ENCODE measurements at places on chromosomes 11 and 22. TPM values are rescaled to one million over a fixed set of nuclear protein-coding genes. Genes with fewer than 3 reads are reported as not detected.

GRCh38 chr11:59804061-59804460 lies 6.5 kb downstream of the MRPL16 start:
- DNase-seq = no peak

GRCh38 chr11:7538031-7538430 lies 24.2 kb downstream of the PPFIBP2 start:
- peak; percentile 32 for DNase-seq

- no peak for DNase-seq
Measured at GRCh38 chr22:41015003-41015402, 63.8 kb downstream of the RBX1 start.

GRCh38 chr11:134365011-134365925 lies 33.5 kb downstream of the GLB1L2 start:
- DNase-seq = no peak

- DNase-seq = no peak
Measured at GRCh38 chr11:36620246-36620645, 22.2 kb upstream of the RAG2 start.

GRCh38 chr11:69401715-69402114 lies 79.7 kb upstream of the LINC01488 start:
- DNase-seq = no peak

DNA sequence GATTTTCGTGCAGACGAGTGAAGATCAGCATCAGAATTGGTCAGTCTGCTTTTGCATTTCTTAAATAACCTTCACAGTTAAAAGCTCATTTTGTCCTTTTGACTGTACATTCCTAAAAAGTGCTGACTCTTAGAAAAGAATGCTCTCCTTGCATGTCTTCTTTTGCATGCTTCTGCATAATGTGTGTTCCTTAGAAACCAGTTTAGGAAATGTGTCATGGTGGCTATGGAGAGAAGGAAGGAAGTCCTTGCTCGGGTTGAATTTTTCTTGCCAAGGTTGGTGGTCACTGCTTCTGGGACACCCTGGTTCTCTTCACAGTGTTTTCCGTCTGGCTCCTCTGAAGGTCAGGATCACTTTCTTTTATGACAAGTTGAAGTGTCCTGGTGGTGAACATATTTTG lies 6.8 kb downstream of the AP2A2 start:
- DNase-seq = no peak

- peak; percentile 60 for DNase-seq
Measured at GRCh38 chr11:64226507-64227051, 505 bp downstream of the NUDT22 start.

- no peak for DNase-seq
Measured at GRCh38 chr22:35462498-35463230, 62.7 kb downstream of the MCM5 start.

Gene NPAS4
- not detected for total RNA-seq

DNA sequence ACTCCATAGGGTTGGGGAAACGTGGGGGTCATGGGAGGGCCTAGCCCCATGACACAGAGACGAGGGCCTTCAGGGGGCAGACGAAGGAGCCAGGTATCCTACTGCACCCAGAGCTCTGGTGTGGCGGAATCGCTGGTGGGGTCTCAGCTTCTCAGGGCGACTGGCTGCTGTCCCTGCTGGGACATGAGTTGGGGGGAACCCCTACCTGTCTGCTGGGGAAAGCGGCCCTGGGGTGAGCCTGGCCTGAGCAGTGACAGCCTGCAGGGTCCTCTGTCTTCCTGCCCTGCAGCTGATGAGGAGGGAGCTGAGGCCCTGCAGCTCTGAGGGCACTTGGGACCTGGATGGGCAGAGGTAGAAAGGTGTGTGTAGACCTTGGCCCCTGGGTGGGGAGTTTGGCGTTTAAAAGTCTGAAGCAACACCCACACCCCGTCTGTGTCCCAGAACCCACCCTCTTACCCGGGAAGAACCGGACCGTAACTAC lies 33.6 kb upstream of the GRAMD4 start:
- no peak for DNase-seq

DNA sequence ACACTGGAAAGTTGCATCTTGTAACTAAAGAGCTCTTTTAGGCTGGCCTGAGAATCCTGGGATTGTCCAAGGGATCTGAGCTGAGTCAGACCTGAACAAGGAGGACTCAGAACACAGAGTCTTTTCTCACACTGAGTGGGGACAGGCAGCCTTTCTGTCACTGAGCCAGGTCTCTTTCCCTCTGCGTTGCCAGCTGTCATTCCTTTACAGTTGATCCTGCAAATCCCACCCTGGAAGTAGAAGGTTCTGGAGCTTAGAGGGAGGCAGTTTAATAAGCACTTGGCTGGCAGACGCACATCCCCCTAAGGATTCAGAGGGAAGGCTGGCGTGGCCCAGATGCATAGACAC lies 76.3 kb upstream of the SUSD2 start:
- DNase-seq = no peak

Gene C2CD2L
- 10.8 TPM for total RNA-seq

GRCh38 chr11:3955299-3955665 lies 99.8 kb downstream of the STIM1 start:
- DNase-seq = no peak

GRCh38 chr22:46276563-46276962 lies 8.8 kb downstream of the TTC38 start:
- no peak for DNase-seq

Measured in left ventricle myocardium inferior (tissue), 1 donor.